ENCODE measurements at places on chromosomes 1 and 21.

GRCh38 chr1:94218332-94218731, 19.1 kb downstream of the ARHGAP29 start:
- DNase-seq = no peak

DNA sequence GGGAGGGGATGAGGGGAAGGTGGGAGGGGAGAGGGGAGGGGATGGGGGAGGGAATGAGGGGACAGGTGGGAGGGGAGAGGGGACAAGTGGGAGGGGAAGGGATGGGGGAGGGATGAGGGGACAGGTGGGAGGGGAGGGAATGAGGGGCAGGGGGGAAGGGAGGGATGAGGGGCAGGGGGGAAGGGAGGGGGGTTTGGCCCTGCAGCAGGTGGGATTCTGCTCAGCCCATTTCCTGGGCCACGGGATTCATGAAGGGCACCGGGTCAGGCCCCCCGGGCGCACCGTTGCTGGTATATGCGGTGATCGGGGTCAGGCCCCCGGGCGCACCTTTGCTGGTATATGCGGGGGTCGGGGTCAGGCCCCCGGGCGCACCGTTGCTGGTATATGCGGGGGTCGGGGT, 15.1 kb upstream of the SAMD11 start:
- DNase-seq = no peak

- DNase-seq = no peak
Measured at GRCh38 chr1:50415235-50416149, 7.8 kb downstream of the DMRTA2 start.

DNA sequence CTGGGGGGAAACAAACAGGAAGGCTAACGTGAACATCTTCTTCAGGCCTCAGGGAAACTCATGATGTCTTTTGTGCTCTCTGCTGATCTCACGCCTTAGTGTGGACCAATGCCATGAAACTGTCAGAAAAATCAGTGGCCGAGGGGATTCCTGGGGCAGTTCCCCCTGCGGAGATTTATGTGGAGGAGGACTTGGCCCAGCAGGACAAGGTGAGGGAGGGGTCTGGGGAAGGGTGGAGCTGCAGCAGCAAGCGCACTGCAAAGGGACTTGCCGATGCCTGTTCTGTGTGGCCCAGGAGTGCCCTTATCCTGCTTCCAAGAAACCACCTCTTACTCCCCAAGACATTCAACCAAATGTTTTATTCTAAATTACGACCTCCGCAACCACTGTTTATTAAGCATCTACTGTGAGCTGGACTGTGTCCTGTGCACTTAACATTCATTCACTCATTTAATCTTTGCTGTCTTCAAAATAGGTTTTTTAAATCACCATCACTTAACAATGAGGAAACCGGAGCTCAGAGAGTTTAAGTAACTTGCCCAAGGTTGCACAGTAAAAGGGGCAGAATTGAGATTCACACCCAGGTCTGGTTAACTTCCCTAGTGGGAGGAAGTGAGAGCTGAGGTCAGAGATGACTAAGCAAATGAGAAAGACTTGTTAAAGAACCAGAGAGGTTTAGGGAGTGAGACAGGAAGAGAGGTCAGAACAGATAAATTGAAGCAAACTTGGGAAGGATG, 49.7 kb downstream of the FHAD1 start:
- DNase-seq = no peak

DNA sequence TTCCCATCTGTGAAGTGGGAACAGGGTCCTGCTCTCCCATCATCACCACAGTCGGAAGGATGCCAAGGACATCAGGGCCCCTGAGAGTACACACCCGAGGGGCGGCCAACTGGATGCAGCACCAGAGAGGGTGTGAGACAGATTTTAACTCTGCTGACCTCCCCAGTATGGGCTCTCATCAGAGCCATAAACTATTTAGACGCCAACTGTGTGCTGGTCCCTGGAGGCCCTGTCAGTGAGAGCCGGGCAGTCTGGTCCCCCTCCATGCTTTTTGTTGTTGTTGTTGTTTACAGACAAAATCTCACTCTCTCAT, 1.7 kb downstream of the FGR start:
- DNase-seq = no peak

DNA sequence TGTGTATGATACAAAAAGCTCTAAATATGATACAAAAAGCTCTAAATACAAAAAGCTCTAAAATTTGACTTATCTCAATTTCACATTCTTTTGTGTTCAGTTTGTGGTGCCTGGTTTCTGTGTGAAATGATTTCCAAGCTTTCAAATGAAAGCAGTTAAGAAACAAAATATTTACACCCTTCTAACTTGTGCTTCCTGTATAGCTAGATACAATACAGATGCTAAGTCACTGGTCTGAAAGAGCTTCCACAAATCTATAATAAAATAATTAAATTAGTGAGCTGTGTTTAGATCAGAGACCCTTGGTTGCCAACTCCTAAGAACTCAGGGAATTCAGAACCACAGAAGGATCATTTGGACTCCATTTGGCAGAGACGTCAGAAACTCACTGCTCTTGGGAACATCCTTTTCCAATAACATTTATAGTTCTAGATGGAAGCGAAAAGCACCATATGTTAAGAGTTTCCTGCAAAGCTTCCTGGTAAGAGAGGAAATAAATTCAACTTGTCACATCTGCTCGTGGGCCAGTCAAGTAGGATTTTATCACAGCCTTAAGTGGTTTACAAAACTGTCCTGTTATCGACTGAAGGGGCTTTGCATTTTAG, 1079.1 kb downstream of the ADGRL2 start:
- DNase-seq = no peak

DNA sequence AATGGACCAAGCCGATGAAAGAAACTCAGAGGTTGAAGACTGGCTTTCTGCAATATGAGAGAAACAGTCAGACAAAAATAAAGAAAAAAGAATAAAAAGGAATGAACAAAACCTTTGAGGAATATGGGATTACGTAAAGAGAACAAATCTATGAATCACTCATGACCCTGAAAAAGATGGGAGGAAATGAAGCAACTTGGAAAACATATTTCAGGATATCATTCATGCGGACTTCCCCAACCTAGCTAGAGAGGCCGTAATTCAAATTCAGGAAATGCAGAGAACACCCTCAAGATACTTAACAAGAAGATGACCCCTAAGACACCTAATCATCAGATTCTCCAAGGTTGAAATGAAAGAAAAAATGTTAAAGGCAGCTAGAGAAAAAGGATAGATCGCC, 705.3 kb upstream of the CHRM3 start:
- DNase-seq = no peak

DNA sequence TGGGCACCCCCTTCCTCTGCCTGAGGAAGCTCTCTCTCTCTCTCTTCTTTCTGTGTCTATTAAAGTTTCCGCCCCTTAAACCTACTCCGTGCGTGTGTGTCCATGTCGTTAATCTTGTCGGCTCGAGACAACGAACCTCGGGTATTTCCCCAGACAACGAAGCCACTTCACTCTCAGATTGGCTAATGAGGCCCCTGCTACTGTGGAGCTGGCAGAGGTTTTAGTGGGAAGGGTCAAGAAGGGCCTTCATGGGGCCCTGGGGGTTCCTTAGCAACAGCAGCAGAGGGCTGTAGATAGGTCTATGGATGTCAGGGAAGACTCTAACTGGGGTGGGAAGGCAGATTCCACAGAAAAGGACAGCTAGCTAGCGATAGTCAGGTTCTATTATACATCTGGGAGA, 239.8 kb upstream of the RAB4A start:
- no peak for DNase-seq

DNA sequence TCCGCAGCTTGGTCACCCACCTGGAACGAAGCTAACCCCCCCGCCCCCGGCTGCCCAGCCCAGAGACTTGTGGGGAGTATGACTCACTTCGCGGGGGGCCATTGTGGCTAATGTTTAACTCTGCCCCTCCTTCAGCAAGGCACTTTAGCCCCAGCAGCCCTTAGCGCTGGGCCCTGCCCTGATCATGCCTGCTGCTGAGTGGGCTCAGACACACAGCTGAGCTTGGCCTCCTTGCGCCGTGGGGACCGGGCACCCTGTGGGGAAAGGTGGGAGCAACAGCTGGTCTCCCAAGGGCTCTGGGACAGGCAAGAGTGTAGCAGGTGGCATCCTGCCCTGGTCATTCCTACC, 6.3 kb upstream of the LAD1 start:
- DNase-seq = no peak

DNA sequence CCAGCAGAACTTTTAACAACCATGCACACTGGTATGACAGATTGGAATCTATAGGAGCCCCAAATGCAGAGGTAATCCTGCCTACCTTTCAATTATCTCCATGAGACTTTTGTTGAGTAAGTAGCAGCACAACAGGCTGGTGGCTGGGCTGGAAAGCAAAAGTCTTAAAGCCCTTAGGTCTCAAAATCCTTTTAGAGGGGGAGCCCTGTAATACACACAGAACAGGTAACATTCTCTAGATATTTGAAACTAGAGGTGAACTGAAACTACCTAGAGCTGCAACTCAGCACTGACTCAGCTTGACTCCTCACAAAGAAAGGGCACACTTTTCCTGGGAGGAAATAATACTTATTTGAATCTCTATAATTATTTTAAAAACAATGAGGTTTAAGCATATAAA, 71.5 kb downstream of the CLCA4 start:
- no peak for DNase-seq

DNA sequence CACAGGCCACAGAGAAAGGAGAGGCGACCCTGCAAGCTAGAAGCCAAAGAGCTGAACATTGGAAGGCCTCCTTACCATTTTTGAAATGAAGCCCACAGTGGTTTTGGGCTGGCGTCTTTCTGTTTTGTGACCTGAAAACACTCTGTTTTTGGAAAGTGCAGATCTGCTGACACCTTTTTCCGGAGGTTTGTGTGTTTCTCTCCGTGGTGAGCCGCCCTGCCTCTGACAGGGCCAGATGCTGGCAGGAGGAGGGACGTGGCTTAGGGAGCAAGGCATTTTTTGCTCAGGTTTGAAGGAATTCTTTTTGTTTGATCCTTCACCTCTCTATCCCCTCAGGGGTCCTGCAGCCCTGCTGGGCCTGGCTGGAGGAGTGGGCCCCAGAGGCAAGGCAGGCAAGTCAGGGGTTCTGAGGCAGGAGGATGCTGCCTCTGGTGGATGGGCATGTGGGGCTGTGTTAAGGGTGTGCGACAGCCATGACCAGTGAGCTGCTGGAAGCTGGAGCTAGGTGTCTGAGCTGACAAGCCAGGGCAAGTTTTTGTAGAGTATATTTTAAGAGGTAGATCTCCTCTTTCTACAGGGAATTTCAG, 133.8 kb downstream of the CAMTA1 start:
- no peak for DNase-seq

GRCh38 chr1:145979746-145980456, 15.4 kb downstream of the POLR3GL start:
- DNase-seq = peak; percentile 62

DNA sequence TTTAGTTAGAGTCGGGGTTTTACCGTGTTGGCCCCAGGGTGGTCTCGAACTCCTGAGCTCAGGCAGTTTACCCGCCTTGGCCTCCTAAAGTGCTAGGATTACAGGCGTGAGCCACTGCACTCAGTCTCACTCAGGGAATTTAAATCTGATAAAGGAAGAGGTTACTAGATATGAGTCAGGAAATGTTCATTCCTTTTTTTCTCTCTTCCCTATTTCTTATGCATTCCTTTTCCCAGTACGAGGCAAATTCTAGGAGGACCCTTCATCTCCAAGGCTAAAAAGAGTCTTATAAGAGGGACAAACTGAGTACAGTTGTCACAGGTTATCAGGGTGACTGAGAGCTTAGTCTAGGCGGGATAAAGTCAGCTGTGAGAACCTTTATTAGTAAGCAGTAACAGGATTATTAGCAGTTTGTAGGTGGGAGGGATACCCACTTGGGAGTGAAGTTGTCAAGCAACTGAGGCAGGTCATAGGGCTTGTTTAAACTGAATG, 9.1 kb downstream of the MACF1 start:
- no peak for DNase-seq

- no peak for DNase-seq
Measured at GRCh38 chr1:10387677-10388386, 11.0 kb upstream of the PGD start.

- peak; percentile 24 for DNase-seq
Measured at GRCh38 chr1:150765296-150765976, at the start of gene CTSS. CTSS (minus strand) TSS chr1:150765778; CDS start chr1:150764763, 1,015 bp downstream.

- DNase-seq = no peak
Measured at GRCh38 chr1:75438355-75438754, 172.6 kb downstream of the SLC44A5 start.

DNA sequence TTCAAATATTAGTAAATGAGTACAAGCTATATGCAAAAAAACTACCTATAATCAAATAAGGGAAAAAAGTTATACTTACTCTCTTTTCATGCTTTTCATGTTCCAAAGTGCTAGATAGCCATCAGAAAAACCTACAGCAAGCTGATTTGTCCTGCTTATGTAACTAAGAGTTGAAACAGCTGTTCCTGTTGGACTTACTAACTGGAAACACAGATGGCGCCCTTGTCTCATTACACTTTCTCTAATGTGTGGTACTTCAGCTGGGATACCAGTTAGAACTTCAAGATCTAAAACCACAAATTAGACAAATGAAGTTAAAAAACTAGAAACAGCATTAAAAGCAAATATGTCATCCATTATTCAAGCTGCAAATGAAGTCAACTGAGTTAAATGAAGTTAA, 24.3 kb downstream of the AHCTF1 start:
- DNase-seq = peak; percentile 19

All from central memory CD4-positive, alpha-beta T cell (primary cell).